ENCODE measurements at places on chromosomes 11 and 22.

DNA sequence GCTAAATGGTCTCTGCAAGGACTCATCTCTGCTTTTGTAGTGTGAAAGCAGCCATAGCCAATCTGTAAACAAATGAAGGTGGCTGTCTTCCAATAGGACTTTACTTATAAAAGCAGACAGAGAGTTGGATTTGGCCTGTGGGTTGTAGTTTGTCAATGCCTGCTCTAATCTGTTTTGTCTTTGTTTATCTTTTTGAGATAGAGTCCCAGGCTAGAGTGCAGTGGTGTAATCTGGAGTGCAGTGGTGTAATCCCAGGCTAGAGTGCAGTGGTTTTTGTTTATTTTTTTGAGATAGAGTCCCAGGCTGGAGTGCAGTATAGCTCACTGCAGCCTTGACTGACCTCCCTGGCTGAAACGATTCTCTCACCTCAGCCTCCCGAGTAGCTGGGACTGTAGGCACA, 8.6 kb downstream of the PPP6R3 start:
- DNase-seq, result no peak

GRCh38 chr11:35414776-35415175, 4.6 kb downstream of the SLC1A2 start:
- no peak for DNase-seq

DNA sequence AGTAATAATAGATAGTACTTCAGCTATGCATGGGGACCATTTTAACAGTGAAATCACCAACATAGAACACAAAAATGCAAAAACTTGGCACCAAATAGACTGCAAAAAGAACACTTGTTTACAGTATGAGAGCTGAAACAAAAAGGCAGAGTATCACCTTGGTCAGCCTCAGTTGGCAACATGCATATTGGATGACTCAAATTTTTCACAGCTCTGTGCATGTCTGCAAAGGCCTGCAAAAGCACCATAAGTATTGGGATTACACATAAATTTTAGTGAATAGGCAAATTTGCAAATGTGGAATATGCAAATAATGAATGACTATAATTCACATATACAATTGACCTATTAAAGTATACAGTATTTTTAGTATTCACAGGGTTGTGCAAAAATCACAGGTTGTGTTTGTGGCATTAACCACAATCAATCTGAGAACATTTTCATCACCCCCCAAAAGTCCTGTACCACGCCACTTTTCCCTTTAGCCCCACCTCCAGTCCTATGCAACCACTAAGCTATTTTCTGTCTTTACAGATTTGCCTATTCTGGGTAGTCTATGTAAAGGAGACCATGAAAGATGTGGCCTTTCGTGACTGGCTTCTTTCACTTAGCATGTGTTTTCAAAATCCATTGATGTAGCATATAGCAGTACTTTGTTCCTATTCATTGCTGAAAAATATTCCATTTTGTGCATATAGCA, 47.2 kb downstream of the CCDC15 start:
- no peak for DNase-seq

GRCh38 chr11:85875505-85875904, 20.3 kb downstream of the CCDC83 start:
- no peak for DNase-seq

DNA sequence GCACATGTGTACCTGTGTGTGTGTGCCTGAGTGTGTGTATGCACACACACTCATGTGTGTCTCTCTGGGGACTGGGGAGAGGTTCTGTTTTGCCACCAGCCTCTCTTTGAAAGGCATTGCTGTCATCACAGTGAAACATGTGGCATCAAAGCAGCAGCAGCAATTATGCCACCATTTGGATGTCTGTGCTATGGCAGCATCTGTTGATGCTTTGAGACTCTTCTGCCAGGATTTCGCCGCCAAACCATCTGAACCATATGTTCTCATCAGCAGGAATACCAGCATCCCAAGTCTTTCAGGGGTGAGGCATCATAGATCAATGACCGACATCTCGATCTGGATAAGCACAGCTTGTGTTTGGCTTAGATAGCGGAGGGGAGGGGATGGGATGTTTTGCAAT, 168.6 kb downstream of the FAT3 start:
- no peak for DNase-seq

GRCh38 chr11:108620958-108621772, 27.6 kb upstream of the EXPH5 start:
- no peak for DNase-seq

GRCh38 chr11:58923300-58923788, 15.9 kb upstream of the GLYATL1 start:
- peak; percentile 67 for DNase-seq

- no peak for DNase-seq
Observed at GRCh38 chr11:43516316-43516850, 157.7 kb downstream of the TTC17 start.

- DNase-seq, result peak; percentile 84
Observed at GRCh38 chr22:46287873-46288751, 8.6 kb upstream of the GTSE1 start.

DNA sequence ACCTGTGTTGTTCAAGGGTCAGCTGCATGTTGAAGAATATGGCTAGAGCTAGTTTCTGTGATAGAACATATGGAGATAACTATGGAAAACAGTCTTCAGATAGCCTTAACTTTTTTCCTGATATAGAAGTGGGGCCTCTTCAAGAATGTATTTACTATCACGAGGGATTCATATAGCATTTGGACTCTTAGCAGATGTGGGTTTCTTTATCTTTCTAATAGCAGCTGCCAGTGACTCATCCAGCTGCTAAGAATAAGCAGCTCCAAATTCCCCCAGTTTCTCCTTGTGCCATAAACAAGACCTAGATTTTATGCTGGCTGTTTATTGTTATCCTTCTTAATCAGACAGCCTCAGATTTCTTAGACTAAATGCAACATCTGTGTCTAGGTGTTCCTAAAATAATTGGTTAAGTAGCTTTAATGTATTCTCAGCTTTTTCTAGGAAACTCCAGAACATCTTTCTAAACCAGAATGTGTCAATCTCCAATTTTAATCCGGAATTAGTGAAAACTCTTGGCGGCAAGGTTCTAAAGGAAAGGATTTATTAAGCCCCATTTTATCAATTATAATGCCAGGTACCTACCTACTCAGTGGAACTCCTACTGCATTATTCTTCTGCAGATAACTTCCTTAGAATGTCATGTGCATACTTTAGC, 119.8 kb downstream of the CSTPP1 start:
- DNase-seq, result no peak

GRCh38 chr11:115501502-115501892, 2.7 kb downstream of the CADM1 start:
- DNase-seq, result no peak

GRCh38 chr11:117606790-117607189, 190.2 kb downstream of the DSCAML1 start:
- no peak for DNase-seq

DNA sequence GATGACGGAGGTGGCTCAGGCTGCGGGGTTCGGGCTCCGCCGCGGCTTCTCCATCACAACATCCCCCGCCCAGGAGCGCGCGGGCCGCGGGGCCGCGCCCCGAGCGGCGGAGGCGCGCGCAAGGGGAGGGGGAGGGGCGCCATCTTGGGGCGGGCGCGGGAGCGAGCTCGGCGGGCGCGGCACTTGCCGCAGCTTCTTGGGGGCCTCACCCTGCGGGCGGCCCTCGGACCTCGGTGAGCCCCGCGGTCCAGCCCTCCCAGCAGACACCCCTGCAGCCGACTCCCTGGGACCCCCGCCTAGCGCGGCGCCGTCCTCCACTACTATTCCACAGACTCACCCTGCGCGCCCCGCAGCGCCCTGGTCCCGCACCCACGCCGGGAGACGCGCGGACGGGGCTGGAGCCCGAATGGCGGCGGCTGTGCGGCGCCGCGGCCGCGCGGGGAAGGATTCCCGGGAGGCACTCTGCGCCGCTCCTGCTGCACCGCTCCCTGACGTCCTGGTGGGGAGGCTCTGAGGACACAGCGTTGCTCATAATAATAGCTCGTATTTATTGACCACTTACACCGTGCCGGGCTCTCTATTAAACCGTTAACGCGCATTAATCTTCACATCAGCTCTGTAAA, at the start of gene APBB1:
Gene APBB1, minus strand, starts transcription at position 86 of the 623 bp plus-strand sequence. CDS start 7,747 bp downstream, outside the sequence.
- peak; percentile 81 for DNase-seq

- DNase-seq, result no peak
Observed at GRCh38 chr11:15613251-15613650, 498.5 kb downstream of the INSC start.

DNA sequence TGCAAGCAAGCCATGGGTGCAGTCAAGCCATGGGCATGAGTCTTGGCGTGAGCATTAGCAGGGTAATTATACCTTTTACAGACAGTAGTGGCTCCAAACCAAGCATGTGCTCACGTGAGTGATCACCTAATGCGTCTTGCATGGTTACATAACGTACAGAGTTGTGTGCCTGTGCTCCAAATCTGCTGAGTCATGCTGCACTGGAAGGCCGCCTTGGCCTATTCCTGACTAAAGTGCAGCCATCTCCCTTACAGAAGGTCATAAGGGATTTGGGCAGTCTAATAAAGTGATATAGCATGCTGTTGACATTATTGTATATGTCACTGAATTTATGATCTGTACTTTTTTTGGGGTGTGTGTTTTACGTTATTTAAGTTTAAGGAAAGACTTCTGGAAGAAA, 102.4 kb downstream of the ARHGAP42 start:
- DNase-seq, result no peak

GRCh38 chr11:6992457-6993417, 27.4 kb downstream of the ZNF214 start:
- no peak for DNase-seq

All from OCI-LY7 (cell line).